ENCODE measurements at places on chromosomes 2 and 18. TPM values are rescaled to one million over a fixed set of nuclear protein-coding genes. Genes with fewer than 3 reads are reported as not detected.

The POTEJ gene
- 0.59 TPM for polyA plus RNA-seq

The TCF23 gene
- polyA plus RNA-seq = not detected

The EGR4 gene
- polyA plus RNA-seq = 0.31 TPM

DNA sequence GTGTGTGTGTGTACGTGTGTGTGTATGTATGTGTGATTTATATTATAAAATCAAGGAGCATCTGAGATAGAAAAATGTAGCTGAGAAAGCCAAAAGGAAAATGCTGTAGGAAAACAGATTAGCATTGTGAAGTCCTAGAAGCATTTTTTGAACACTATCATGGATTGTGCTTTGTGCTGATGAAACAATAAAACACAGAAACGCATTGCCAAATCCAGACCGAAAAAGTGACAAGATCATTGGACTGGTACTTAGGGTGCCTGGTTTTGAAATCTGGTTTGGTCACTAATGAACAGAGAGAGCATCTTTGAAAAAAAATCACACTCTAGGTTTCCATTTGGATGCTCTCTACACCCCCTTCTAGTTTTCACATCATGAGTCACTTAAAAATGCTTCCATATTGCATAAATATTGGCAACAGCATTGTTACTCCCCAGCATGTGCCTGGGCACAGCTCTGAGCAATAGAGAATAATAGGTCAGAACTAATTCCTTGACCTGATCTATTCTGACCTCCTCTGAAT is 214.6 kb upstream of the LRRTM1 start:
- H3K27me3 ChIP-seq = no peaks in the 10 kb centered on the region
- no peak overlapping the region for H3K27ac ChIP-seq
- no peak for DNase-seq
- no peaks in the 10 kb centered on the region for H3K36me3 ChIP-seq
- no peak overlapping the region for H3K4me3 ChIP-seq
- peaks cover 27% of the 10 kb centered on the region for H3K4me1 ChIP-seq

DNA sequence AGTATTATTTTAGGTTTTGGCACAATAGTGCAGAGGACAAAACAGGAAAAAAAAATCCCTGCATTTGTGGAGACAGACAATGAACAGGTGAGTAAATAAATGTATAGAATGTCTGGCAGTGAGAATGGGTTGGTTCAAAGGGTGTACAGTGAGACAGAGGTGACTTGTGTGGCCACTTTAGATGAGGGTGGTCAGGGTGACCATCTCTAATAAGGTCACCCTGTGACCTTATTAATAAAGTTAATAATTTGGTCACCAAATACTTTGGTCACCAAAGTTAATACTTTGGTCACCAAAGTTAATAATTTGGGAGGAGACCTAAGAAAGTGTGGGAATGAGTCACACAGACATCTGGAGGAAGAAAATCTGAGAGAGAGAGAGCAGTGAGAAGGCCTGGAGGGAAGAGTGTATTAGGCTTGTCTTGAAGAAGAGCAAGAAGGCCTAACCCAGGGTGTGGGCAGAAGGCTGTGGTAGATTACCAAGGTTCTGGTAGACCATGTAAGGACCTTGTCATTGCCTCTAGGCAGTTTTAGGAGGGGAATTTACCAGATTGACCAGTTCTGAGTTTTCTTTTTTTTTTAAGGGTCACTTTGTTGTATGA is 1368.4 kb upstream of the CELF4 start:
- no peaks in the 10 kb centered on the region for H3K27me3 ChIP-seq
- H3K36me3 ChIP-seq = no peaks in the 10 kb centered on the region
- no peak overlapping the region for H3K4me3 ChIP-seq
- H3K27ac ChIP-seq = no peak overlapping the region

- no peaks in the 10 kb centered on the region for H3K27me3 ChIP-seq
- H3K4me1 ChIP-seq = no peaks in the 10 kb centered on the region
- H3K36me3 ChIP-seq = no peaks in the 10 kb centered on the region
Measured at GRCh38 chr18:48090702-48091101, 160.2 kb upstream of the SMAD2 start.

DNA sequence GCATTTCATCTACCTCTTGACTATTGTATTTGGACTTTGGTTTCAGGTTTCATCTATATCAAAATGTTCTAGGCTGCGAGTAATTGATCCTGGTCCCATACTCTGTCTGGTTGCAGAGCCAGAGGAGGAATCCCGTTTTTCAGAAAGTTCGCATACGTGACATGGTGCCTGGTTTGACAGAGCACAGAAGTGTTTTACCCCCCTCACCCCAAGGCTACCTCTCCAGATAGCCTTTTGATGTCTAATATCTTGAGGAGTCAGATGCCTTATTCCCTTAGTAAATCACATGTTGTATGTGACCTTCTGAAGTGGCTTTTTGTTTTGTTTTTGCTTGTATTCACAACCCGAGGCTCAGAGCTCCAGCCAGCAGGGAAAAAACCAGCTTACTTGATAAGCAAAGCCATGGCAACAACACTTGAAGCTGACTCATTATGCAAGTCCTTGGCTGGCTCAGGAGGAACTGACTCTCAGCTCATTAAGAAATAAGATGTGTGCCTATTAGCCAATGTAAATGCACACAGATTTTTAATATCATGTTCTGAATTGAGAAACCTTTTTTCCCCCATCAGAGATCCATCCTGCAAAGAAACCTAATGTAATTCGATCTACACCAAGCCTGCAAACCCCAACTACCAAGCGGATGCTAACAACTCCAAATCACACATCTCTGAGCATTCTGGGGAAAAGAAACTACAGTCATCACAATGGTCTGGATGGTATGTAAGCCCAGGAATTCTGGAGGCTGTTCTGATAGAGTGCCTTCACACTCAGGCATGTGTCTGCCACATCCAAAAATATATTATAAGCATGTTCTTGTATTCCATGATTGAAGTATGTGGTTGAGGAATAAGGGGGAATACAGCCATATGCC is 41.4 kb downstream of the OXER1 start:
- peaks cover 14% of the 10 kb centered on the region for H3K4me1 ChIP-seq
- peak; percentile 95 for DNase-seq
- no peaks in the 10 kb centered on the region for H3K27me3 ChIP-seq
- no peaks in the 10 kb centered on the region for H3K36me3 ChIP-seq
- H3K27ac ChIP-seq = peak overlapping the region; percentile 68
- H3K4me3 ChIP-seq = no peak overlapping the region

DNA sequence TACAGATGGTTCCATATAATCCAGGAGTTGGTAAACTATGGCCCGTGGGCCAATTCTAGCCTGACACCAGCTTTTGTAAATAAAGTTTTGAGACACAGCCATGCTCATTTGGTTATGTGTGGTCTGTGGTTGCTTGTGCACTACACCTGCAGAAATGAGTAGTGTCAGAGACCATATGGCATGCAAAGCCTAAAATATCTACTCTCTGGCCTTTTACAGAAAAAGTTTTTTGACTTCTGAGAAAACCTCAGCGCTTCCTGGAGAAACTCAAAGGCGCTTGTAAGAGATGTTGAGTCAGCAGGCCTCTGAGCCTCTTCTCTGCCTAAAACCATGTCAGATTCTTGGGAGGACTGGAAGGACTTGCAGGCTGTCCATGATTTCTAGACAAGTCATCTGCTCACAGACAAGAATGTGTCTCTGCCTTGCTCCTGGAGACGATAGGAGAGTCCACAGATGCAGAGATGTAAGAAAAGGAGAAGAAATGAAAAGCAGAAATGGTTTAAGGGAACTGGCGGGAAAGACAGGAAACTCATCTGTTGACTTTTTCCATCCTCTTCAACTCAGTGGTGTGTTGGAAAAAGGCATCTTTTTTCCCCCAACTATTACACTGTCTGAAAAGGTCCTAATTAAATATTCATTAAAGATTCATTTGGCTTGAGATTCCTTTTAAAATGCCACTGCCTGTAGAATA is 5.2 kb downstream of the TTC39C start:
- peaks cover 7% of the 10 kb centered on the region for H3K4me1 ChIP-seq
- H3K36me3 ChIP-seq = no peaks in the 10 kb centered on the region
- H3K4me3 ChIP-seq = no peak overlapping the region
- no peak overlapping the region for H3K27ac ChIP-seq
- peaks cover 13% of the 10 kb centered on the region for H3K27me3 ChIP-seq

DNA sequence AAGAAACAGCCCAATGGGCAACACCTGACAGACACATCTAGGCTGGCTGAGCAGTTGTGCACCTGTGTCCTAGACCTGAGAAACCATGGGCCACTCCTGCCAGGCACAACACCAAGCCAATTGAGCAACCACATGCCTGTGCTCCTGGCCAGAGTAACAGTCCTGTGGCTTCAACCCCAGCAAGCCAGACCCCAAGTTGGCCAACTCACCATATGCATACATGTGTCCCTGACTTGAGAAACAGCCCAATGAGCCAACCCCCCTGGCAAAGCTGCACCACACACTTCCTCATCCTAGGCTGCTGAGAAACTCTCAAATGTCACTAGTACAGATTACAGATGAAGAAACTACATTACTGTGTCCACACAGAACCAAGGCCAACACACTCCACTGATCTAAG is 36.6 kb downstream of the USP34 start:
- no peak overlapping the region for H3K4me3 ChIP-seq
- no peaks in the 10 kb centered on the region for H3K27me3 ChIP-seq
- DNase-seq = no peak
- peaks cover 20% of the 10 kb centered on the region for H3K4me1 ChIP-seq
- H3K27ac ChIP-seq = peak overlapping the region; percentile 41

- no peak overlapping the region for H3K27ac ChIP-seq
- DNase-seq = no peak
- H3K27me3 ChIP-seq = no peaks in the 10 kb centered on the region
- H3K4me3 ChIP-seq = no peak overlapping the region
- H3K36me3 ChIP-seq = no peaks in the 10 kb centered on the region
- H3K4me1 ChIP-seq = peaks cover 7% of the 10 kb centered on the region
Measured at GRCh38 chr18:46678785-46679399, 21.9 kb upstream of the LOXHD1 start.

DNA sequence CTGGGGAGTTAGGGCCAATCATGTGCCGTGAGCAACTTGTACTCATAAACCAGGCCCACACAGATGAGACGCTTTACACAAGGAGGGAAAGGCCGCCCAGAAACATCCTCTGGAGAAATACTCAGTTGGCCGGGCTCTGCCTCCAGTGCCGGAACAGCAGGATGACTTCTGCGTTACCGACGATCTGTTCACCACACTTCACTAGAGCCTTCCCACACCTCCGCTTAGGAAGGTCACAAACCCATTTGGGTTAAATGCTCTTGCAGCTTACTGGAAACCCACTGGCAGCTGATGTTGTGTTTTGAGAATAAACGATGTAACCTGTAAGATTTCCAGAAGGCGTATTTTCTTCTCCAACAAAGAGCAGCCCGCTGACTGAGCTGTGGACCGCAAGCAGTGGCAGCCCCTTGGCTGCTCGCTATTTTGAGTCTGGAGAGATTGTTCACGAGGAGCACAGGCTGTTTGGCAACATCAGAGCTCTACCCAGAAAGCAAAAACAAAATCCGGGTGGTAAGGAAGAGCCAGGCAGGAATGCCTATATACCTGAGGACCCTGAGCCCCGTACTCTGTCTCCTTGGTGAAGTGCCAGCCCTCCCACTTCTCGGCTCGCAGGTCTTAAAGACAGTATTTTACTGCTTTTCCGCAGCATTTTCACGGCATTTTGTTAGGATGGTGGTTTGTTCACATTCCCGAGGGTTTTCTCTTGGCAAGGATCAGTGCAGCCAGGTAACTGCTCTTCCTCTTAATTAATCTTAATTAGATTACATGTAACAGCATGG is 44.0 kb downstream of the COLEC12 start:
- DNase-seq = no peak
- no peaks in the 10 kb centered on the region for H3K27me3 ChIP-seq
- peak overlapping the region; percentile 82 for H3K27ac ChIP-seq
- no peak overlapping the region for H3K4me3 ChIP-seq
- H3K4me1 ChIP-seq = peaks cover 36% of the 10 kb centered on the region

DNA sequence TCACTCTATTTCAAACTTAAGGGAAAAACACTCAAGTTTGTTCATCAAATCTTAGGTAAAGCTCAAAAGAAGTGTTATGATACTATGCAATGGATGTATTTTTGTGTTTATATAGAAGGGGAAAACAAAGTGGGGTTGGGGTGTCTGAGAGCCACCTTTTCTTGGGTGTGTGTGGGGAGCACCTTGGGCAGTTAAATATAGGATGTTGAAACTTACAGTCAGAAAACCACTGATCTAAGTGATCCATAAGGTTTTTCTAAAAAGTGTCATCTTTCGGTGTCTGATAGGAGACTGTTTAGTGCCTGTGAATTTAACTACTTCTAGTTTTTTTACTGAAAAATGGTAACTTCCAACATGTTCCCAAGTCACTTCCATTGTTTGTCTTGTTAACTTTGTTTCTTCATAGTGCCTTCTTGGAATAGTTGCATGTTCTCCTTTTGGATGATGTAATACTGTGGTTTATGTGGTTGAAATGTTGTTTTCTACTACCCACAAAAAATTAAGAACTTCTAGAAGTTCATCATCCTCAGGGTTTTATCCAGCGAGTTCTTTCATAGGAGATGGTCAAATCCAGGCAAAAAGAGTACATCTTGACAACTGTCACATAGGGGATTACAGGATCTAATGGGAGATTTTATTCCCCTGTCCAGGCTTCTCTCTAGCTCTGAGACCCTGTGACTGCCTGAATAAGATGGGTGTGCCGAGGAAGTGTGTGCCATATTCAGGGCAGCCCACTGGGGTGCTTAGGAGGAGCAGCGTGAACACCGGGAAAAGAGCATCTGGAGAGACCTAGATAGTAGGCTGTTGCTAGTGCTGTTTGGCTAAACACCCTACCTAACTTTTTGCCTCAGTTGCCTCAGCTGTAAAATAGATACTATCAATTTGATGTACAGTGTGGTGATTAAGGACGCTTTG is 46.2 kb downstream of the CAB39 start:
- H3K27ac ChIP-seq = no peak overlapping the region
- no peaks in the 10 kb centered on the region for H3K4me1 ChIP-seq
- no peaks in the 10 kb centered on the region for H3K27me3 ChIP-seq
- H3K4me3 ChIP-seq = no peak overlapping the region

DNA sequence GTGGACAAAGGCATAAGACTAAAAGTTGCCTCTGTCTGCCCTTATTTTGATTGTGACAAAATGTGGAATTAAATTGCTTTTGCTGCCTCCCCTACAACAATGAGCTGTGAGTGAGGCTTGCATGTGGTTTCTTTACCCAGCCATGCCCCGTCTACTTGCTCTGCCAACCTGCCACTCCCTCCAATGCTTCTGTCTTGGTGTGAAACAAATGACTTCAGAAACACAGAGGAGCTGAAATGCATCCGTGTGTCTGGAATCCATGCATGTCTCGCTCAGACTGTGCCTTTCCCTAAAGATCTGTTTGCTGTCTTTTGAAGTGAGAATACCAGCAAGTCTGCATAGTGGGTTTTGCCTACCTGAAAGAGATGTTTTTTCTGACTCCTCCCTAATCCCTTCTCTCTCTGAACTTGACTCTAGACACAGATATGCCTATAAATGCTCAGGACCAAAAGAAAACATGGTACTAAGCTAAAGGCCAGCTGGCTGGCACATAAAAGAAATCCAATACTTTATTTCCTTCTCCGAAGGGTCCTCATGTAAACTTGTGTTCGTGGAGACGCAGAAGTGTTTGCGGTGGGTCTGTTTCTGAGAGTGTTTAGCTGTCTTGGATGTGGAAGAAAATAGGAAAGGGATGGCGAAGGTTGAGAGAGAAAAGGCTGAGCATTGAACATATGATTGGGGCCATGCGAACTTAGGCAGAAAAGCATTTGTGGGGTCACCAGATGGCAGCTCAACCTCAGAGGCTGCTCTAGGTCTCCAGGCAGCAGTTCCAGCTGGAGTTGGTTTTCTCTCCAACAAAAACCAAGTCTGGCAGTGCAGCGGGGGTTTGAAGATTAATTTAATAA is 120.5 kb downstream of the CCBE1 start:
- H3K4me1 ChIP-seq = peaks cover 3% of the 10 kb centered on the region
- DNase-seq = no peak
- no peak overlapping the region for H3K27ac ChIP-seq
- no peaks in the 10 kb centered on the region for H3K36me3 ChIP-seq
- H3K4me3 ChIP-seq = no peak overlapping the region
- peaks cover 10% of the 10 kb centered on the region for H3K27me3 ChIP-seq
